ENCODE measurements at places on chromosomes 13 and 19.

GRCh38 chr19:32363175-32363574 lies 17.8 kb downstream of the ZNF507 start:
- peak; percentile 65 for DNase-seq

DNA sequence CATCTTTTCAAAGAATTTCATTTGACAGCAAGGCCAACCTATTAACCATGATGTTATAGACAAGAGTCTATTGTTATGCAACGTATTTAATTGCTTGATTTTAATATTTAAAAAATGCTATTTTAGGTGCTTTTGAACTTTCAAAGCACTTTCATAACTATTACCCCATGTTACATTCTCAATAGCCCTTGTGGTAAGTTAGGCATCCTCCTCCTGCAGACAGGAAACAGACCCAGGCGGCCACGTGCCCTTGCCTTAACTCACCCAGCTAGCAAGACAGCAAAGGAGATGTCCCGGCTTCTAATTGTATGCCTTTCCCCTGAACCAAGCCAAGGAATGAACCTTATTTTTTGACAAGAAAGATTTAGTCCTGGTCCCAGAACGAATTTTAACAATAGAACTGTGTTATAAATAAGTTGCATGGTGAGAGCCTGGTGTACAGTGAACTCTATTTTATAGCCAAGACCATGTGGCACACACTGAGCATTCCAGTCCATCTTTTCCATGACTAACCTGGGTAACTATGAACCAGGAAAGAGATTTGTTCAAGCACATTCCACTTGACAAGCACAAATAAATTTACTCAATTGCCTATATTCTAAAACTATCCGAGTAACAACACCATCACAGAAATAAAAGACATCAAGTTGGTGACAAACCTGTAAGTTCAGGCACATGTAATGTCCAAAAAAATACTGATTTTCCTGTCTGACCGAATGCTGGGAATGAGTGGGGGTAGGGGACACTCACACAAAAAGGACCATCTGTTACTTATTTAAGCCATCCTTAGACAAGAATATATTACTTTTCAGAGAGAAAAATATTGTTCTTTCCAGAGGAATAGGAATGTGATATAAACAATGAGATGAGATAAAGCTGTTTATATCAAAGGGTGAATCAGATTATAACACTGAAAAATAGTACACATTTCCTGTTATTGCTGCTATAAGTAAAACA lies 163.0 kb downstream of the EFNB2 start:
- no peak for DNase-seq

- no peak for DNase-seq
Observed at GRCh38 chr13:41377446-41377845, 66.4 kb downstream of the NAA16 start.

- no peak for DNase-seq
Observed at GRCh38 chr13:113785051-113786010, 26.3 kb downstream of the TMEM255B start.

- DNase-seq = no peak
Observed at GRCh38 chr13:45737571-45738017, 35.5 kb downstream of the CBY2 start.

- no peak for DNase-seq
Observed at GRCh38 chr13:50766013-50766412, 77.5 kb downstream of the DLEU7 start.

DNA sequence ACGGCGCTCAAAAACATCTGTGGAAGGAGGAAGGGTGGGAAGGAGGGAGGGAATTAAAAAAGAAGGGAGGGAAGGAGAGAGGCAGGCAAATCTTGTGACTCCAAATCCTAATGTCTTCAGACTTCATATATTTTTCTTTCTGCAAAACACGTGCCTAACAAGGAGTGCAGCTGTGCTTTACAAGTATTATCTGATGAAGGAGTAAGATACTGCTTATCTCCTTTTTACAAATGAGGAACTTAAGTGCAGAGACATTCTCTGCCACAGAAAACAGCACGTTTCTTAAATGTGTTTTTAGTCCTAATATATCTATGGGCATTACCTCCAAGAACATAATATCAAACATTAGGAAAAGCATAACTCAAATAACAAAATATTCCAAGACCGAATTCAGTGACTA lies 6.5 kb downstream of the FLT3 start:
- DNase-seq = no peak

DNA sequence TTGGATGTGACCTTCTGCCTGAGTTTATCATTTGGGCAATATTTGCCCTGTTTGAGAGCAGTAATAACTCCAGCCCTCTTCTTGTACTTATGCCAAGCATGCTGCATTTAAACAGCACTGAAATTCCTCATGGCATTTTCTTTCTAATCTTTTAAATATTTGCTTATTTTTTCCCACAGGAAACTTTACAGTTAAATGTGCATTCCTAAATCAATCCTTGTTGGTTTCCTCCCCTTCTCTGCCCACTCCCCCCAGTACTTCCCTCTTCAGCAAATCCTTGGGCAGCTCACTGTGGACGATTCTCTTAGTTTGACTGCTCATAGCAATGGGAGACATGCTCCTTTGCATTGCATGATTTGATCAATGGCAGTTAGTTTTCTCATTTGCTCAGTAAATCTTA lies 68.7 kb downstream of the RAP2A start:
- DNase-seq = no peak

DNA sequence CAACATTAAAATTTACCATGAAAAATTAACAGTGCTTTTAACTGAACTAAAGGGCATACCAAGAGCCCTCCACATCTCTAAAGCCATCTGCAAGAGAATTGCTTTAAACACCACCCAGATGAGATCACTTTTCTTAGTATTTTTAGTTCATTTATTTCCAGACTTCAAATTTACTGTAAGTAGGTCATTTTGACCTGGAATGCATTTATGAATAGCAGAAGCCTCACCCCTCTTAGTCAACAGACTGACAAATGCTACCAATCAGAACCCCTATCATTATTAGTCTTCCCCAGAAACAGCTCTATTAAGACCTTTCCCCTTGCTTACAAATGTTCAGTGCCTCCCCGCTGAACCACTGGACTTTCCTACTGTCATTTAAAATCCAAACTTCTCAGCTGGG lies 27.3 kb downstream of the RUBCNL start:
- DNase-seq = peak; percentile 14

DNA sequence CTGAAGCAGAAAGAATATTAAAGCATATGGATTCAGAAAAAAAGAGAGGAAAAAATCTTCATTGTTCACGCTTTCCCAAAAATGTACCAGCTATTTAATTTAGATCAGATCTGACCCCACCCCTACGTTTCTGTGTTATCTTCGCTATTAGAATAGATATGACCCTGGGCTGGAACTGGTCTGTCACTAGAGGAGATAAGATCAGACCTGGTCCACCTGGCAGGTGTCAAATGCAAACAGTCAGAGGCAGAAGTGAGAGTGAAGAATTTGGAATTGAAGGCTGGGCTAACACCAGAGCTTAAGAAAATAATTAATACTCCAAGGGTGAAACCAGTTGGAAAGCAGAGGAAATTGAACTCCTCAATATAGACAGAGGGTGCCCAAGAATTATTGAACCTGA lies 30.0 kb upstream of the MBNL2 start:
- DNase-seq = no peak

DNA sequence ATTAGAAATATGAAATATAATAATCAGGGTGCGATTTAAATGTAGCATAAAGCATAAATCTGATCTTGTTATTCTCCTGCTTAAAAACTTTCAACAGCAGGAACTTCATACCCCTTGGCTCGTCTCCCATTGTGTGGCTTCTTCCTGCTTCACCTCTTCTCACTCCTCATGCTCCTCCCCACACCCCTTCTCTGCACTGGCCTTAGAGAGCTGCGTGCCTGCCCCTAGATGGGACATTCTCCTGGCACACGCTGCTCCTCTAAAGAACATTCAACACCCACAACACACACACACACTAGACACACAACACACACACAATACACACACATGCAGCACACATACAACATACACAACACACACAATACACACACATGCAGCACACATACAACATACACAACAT lies 104.6 kb upstream of the RAP2A start:
- DNase-seq = no peak

- DNase-seq = no peak
Observed at GRCh38 chr19:18160493-18160970, 7.6 kb downstream of the PIK3R2 start.

- no peak for DNase-seq
Observed at GRCh38 chr13:28496188-28496564, 1.2 kb upstream of the FLT1 start.

DNA sequence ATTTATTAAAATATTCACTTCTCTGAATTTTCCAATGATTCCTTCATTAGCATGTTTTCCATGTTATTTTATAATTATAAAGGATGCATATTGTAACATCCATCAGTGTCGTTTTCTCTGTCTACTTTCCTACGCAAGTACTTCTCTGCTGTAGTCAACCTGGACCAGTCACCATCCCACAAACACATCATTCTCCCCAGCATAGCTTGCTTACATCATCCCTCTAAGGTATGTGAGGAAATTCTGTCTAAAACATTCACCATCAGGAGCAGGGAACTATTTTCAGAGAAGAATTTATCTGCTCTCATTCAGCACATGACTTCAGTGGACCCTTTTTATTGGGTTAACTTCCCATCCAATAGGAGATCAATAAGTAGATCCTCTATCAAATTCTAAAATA lies 806.1 kb upstream of the ARGLU1 start:
- no peak for DNase-seq

DNA sequence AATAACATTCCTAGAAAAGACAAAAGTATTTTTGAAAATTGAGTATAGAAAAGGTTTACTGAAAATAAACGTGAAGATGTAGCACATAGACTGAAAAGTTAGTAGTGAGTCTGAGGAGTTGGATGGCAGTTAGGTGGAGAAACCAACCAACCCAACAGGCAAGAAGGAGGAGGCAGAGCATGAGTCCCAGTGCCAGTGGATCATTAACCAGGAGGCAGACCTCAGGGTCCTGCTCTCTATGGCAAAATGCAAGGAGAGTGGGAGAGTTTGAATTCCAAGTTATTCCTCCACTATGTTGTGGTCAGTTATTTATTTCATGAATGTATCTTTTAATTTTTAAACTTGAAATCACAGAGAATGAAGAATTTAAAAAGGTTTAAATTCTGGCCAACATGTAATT lies 446.4 kb downstream of the GPC6 start:
- DNase-seq = no peak

GRCh38 chr13:44840131-44840530 lies 149.1 kb downstream of the NUFIP1 start:
- no peak for DNase-seq

DNA sequence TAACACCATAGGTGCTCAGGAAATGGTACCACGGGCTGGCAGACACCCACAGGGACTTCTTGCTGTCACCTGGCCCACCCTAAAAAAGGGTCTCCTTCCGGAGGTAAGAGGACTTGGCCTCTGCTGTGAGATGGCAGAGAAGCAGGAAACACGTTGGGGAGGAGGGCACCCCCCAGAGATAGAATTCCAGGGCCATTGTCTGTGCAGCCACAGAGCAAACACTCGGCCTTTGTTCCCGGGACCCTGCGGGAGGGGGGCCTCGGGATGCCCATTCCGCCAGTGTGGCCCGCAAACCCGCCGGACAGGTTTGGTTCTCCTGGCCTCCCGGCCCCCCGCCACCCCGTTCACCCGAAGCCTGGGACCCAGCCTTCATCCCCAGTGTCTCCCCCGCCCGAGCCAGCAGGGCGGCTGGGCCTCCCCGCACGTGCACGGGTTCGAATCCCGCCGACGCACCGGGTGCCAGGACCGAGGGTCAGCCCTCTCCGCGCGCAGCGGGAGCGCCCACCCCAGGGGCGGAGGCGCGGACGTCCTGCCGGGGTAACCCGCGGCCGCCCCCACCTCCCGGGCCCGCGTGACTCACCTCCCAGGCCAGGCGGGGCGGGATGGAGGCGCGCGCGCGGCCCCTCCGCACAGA lies 714 bp downstream of the PLPP2 start:
- peak; percentile 40 for DNase-seq

DNA sequence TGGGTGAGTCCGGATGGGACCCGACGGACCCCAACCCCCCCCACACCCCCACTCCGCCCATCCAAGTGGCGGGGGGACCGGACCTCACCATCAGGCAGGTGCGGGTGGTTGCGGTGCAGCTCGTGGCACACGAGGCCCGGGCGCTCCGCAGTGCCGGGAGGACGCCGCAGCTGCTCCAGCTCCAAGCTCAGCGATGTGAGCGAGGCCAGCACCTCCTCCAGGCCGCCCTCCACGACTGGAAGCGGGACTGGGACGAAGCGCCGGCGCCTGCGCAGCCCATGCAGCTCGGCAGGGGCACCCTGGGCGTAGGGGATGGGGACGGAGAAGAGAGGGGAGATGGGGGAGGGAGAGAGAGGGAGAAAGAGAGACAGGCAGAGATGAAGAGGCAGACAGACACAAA lies 30.1 kb upstream of the OLFM2 start:
- no peak for DNase-seq

DNA sequence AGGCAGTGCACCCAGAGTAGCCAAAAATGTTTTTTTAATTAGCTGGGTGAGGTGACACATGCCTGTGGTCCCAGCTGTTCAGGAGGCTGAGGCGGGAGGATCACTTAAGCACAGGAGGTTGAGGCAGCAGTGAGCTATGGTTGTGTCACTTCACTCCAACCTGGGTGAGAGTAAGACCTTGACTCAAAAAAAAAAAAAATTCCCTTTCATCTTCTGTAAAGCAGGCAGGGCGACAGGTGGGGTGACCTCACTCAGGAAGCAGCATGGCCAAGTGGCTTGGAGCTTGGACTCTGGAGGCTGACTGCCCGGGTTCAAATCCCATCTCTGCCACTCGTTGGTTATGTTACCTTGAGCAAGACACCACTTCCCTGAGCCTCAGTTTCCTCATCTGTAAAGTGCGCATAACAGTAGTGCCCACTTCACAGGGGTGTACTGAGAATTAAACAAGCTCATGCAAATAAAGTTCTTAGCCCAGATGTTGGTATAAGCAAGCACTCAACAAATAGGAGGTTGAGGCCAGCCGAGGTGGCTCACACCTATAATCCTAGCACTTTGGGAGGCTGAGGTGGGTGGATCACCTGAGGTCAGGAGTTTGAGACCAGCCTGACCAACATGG lies 48.3 kb downstream of the MAP4K1 start:
- no peak for DNase-seq

- DNase-seq = peak; percentile 15
Observed at GRCh38 chr13:101942038-101942437, 459.8 kb downstream of the FGF14 start.

DNA sequence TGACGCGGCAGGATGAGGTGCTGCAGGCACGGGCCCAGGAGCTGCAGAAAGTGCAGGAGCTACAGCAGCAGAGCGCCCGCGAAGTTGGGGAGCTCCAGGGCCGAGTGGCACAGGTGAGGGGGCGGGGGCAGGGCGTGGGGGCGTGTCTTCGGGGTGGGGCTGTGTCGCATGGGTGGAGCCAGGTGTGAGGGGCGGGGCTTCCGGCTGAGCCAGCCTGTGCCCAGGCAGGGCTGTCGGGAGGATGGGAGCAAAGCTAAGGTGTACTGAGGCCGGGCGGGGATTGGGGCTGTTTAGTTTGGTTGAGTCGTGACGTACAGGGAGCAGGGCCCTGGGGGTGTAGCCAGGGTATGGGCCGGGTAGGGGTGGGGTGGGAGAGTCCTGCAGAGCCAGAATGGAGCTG lies 62.3 kb downstream of the KCNC3 start:
- peak; percentile 36 for DNase-seq

GRCh38 chr13:111575719-111576118 lies 255.3 kb downstream of the TEX29 start:
- no peak for DNase-seq

Measured in A549 (cell line).